ENCODE measurements at places on chromosomes 1 and 21.

DNA sequence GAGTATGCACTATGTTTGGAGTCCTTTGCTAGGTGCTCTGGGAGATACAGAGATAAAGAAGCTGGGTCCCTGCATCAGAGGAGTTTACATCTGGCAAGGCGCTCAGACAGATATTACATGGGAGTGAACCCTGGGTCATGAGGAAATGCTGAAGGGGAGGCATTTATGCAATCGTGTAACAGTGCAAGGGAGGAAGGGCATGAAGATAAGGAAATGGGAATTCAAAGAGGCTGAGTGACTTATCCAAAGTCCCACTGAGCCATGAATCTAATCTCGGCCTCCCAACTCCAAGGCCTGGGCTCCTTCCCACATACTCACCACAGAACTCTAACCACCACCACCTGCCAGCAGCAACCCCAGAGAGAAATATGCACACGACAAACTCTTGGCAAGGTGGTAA lies 51.6 kb downstream of the FAM163A start:
- DNase-seq, result no peak

DNA sequence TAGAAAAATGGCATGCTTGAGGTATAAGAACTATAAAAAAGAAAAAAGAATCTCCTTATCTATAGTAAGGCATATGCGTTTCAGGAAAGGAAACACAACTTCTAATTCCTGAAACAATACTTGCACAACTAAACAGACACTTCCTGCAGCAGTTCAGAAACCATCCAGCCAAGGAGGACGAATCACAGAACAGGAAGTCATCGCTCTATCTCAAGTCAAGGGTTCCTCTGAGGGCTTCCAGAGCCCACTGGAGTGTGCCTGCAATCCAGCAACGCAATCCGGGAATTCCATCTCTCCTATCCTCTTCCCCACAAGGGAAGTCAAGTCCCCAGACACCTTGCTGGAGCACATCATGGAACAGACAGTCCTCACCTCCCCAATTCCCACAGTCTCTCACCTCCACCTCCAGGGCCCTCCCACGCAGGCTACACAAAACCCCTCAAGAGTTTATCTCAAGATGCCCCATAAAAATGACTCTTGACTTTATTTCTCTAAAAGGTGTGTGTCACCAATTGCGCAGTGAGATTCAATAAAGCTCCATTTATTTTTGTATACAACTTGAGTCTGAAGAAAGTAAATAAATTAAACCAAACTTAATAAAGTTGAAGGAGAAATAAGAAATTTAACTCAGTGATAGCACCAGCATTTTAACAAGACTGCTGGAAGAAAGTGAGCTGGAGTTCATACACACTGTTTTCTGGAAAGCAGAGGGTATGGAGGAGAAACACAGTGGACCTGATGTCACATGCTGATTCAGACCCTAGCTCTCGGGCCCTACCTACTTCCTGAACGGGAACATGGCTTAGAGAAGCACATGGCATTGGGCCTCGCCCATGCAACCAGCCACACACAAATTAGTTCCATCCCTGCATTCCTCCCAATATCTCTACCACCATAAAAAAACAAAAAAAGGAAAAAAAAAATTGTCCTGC lies 39.9 kb downstream of the SIPA1L2 start:
- no peak for DNase-seq

DNA sequence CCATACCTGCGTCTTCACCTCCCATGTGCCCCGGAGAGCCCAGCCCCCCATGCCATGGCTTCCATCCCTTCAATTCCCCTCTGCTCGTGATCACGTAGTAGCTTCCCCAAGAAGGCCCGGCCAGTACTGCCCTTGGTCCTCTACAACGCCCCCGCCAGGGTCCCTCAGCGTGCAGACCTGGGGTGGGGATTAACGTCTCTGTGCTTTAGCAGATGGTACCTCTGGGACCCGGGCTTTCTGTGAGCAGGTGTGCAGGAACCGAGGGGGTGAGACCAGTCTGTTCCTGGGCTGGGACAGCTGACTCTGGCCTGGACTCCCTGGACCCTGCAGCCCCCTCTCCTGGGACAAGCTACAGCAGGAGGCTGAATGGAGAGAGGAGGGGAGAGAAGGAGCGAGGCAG lies 1.2 kb downstream of the PLCH2 start:
- DNase-seq, result no peak

DNA sequence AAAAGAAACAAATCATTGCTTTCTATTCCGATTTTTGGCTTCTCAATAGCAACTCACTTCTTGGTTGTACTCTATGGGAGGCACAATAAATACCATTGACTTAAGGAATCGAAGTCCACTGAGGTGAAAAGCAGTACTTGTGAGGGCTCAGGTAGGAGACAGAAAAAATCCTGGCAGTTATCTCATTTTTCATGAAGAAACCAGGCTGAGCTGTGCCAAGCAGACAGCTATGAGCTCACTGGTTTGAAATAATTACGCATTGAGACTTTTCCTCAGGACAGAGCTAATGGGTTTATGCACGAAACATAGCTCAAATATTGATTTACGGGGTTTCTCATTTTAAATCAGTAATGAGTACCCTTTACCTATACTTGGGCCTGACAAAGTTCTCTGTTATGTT lies 18.5 kb downstream of the COLGALT2 start:
- no peak for DNase-seq

GRCh38 chr1:153563483-153563901 lies 2.2 kb downstream of the S100A2 start:
- DNase-seq, result no peak

- DNase-seq, result no peak
Observed at GRCh38 chr21:30561957-30562356, 843 bp upstream of the KRTAP19-7 start.

All from stimulated activated CD4-positive, alpha-beta T cell treated with anti-CD3 and anti-CD28 coated beads, Interleukin-12 subunit alpha, Interleukin-12 subunit beta, amount 100 ng/mL, for 24 hours (primary cell).